COLO829 (cell line): ENCODE measurements at places on chromosomes 1 and 21.

GRCh38 chr1:247294282-247294681 is 37.4 kb downstream of the ZNF496 start:
- DNase-seq: no peak

DNA sequence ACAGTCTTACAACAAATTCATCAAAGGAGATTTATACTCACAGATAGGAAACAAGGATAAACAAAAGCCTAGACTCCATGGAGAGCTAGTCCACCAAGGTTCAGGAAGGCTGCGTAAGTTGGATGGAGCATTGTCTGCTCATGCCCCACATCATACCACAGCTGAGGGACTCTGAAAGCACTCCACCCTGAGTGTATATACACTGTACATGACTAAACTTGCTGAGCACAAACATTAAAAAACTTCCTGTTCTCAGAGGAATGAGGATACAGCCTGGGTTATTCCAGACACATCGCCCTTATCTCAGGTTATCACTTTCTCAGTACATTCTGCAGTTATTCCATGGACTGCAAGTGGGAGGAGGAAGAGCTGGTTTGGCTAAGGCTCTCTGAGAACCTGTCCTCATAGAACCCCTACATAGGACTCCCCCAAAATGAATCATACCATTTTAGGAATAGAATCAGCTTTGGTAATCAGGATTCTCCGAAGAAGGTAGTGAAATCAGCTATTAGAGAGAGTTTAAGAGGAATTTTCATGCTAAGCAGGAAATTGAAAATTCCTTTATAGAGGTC is 58.0 kb upstream of the PRMT6 start:
- DNase-seq: no peak

- no peak for DNase-seq
Measured at GRCh38 chr1:10787286-10787685, 9.2 kb downstream of the CASZ1 start.

DNA sequence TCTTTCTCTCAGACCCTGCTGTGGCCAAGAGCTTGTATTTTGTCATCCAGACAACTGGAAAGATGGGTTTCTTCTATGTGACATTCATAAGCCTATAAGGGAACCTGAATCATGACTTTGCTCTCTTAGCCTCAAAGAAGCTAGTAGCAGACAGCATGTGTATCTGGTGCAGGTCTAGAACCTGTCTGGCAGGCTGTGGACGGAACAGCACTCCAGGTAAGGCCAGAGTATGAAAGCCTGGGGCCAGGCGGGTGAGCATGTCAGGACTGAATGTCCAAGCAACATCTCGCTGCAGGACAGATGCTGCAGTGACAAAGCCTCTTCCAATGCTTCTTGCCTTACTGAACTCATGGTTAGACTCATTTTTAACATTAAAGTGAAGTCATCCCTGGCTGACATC is 32.8 kb downstream of the AKNAD1 start:
- DNase-seq: no peak
